Progenitor cell of endocrine pancreas (in vitro differentiated cells): ENCODE measurements at places on chromosomes 11 and 22.
A peak's percentile ranks its signal among the peaks of the same experiment; 100 is the strongest.

DNA sequence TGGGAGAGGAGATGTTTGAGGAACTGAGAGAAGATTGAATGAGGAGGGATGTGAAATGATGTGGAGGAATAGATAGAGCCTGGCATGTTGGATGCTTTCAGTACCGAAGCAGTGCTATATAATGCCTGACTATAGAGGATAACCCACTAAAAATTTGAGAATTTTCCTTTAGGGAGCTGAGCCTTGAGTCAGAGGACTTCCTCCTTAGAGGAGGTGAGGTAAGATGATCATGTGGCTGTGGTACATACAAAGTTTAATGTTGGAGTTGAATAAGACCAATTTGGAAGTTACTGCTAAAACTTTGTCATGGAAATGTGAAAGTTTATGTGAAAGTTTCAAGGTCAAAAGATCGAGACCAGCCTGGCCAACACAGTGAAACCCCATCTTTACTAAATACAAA is 66.9 kb downstream of the YAP1 start:
- peaks cover 6% of the 10 kb centered on the region for H3K4me1 ChIP-seq
- H3K4me3 ChIP-seq: no peak overlapping the region
- peaks cover 52% of the 10 kb centered on the region for H3K36me3 ChIP-seq

- H3K27me3 ChIP-seq: no peaks in the 10 kb centered on the region
- peaks cover 17% of the 10 kb centered on the region for H3K36me3 ChIP-seq
- H3K4me3 ChIP-seq: no peak overlapping the region
- H3K27ac ChIP-seq: peak overlapping the region; percentile 22
- no peak for DNase-seq
- H3K4me1 ChIP-seq: peaks cover 4% of the 10 kb centered on the region
These were observed 25.2 kb downstream of the EXPH5 start for GRCh38 chr11:108568195-108568858.

- peaks cover 61% of the 10 kb centered on the region for H3K27me3 ChIP-seq
- no peak overlapping the region for H3K27ac ChIP-seq
These were observed 11.9 kb upstream of the WT1 start for GRCh38 chr11:32447252-32447651.

- no peak for DNase-seq
- peaks cover 15% of the 10 kb centered on the region for H3K4me1 ChIP-seq
- no peak overlapping the region for H3K4me3 ChIP-seq
- no peak overlapping the region for H3K27ac ChIP-seq
- H3K36me3 ChIP-seq: peaks cover 36% of the 10 kb centered on the region
- H3K27me3 ChIP-seq: no peaks in the 10 kb centered on the region
These were observed 2.4 kb downstream of the TRIM44 start for GRCh38 chr11:35664977-35665441.

GRCh38 chr22:39290724-39291161 is 28.7 kb downstream of the RPL3 start:
- H3K27me3 ChIP-seq: no peaks in the 10 kb centered on the region
- no peak for DNase-seq
- no peak overlapping the region for H3K4me3 ChIP-seq
- H3K4me1 ChIP-seq: peaks cover 21% of the 10 kb centered on the region

DNA sequence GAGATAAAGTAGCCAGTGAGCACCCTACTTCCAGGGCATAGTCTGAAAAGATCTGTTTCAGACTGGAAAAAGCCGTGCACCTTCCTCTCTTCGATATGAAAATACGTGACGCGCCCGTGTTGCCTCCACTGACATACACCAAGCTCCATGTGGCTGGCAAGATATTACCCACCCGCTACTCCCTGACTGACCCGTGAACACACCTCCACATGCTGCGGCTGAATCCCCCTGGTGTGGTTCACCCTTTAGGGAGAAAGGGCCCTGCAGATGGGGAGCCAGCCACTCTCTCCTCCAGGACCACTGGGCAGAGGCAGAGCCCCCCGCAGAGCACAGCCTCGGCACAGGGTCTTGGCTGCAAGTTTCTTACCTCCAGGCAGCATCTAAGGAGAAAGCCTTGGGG is 245.0 kb downstream of the BRD1 start:
- H3K27me3 ChIP-seq: peaks cover 9% of the 10 kb centered on the region
- H3K36me3 ChIP-seq: no peaks in the 10 kb centered on the region
- H3K27ac ChIP-seq: no peak overlapping the region
- no peaks in the 10 kb centered on the region for H3K4me1 ChIP-seq
- no peak for DNase-seq
- no peak overlapping the region for H3K4me3 ChIP-seq

DNA sequence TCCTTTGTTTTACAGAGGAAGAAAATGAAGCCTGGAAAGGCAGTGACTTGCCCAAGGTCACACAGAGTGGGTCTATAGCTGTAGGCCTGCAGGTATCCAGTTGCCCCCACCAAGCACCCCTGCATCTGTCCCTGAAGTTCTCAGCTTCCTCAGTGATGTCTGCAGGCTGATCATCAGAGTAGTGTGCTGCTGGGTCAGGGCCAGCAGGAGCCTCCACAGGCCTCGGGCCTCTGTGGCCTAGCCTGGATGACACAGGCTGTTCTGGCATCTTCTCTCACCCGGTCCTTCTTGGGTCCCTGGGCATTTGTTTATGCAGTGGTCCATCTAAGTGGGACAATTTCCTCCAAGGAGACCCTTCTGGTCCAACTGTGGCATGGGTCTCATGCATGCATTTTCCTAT is 74.8 kb upstream of the E2F8 start:
- no peak for DNase-seq
- H3K4me3 ChIP-seq: no peak overlapping the region
- H3K27ac ChIP-seq: no peak overlapping the region
- no peaks in the 10 kb centered on the region for H3K4me1 ChIP-seq
- H3K36me3 ChIP-seq: no peaks in the 10 kb centered on the region

DNA sequence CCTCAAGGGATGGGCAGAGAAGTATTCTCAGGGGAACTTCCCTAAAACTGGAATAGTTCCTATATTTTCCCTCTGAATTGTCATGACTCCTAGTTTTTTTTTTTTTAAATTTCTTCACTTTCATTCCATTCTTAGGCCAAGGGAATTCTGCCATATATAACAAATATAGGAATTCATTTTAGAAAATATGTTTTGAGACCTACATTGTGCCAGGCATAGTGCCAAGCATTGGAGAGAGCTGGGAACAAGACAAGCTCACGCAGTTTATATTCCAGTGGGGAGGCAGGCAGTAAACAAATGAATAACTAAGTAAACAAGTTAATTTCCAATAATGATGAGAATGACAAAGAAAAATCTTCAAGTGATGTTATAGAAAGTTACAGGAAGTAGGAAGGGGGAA is 2.6 kb upstream of the NPTXR start:
- H3K27ac ChIP-seq: no peak overlapping the region
- no peak overlapping the region for H3K4me3 ChIP-seq
- H3K36me3 ChIP-seq: no peaks in the 10 kb centered on the region
- DNase-seq: no peak

DNA sequence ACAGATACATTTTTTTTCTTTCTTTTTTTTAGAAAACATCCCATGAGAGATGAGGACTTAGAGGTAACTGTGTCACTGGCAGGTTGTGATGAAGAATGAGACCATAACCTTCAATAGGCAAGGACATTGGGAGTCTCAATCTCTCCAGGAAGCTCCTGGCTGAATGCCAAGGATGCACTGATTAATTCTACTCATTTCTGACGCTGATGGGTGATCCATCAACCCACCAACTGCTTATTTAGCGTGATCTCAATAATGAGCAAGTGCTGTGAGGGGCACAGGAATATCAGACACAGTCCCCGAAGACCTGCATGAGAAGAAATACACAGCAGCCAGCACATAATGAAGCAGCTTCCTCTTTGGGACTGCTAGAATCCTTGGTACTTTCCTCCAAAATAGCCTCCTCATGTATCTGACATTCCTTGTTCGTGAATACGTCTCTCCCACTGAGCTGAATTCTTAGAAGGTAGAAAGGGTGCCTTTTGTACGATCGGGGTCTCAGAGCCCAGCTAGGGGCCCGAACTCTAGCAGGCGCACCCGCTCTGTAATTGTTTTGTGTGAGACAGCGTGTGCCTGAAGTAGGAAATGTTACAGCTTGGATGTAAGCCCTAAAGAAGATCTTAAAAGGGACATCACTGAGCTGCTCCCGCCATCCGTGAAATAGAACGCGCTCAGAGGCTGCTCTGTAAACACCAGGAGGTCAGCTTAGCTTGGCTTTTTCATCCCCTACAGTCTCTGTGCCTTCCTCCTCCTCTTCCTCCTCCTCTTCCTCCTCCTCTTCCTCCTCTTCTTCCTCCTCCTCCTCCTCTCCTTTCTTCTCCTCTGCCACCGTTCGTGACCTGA is 7.2 kb downstream of the CLMP start:
- peaks cover 41% of the 10 kb centered on the region for H3K27me3 ChIP-seq
- no peaks in the 10 kb centered on the region for H3K36me3 ChIP-seq
- no peak overlapping the region for H3K27ac ChIP-seq
- no peak for DNase-seq

DNA sequence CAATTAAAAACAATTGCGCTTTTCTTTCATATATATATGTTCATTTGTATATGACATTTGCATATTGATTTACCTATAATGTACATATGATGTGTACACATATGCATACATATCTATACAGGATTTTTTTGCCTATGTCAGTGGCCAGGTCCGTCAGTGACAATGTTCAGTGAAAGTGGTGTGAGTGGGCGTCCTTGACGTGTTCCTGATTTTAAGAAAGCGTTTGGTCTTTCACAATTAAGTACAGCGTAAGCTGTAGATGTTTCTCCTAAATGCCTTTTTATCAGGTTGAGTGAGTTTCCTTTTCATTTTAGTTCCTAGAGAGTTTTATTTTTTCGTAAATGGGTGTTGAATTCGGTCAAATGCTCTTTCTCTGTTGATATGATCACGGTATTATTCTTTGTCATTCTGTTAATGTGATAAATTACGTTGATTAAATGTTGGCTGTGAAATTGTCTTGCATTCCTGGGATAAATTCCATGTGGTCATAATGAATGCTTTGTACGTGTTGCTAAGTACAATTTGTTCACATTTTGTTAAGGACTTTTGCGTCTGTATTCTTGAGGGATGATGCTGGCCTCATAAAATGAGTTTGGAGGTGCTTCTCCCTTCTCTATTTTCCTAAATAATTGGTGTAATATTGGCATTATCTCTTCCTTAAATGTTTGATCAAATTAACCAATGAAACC is 10.6 kb upstream of the GNB1L start:
- DNase-seq: no peak
- no peak overlapping the region for H3K27ac ChIP-seq
- H3K36me3 ChIP-seq: no peaks in the 10 kb centered on the region
- H3K27me3 ChIP-seq: no peaks in the 10 kb centered on the region

DNA sequence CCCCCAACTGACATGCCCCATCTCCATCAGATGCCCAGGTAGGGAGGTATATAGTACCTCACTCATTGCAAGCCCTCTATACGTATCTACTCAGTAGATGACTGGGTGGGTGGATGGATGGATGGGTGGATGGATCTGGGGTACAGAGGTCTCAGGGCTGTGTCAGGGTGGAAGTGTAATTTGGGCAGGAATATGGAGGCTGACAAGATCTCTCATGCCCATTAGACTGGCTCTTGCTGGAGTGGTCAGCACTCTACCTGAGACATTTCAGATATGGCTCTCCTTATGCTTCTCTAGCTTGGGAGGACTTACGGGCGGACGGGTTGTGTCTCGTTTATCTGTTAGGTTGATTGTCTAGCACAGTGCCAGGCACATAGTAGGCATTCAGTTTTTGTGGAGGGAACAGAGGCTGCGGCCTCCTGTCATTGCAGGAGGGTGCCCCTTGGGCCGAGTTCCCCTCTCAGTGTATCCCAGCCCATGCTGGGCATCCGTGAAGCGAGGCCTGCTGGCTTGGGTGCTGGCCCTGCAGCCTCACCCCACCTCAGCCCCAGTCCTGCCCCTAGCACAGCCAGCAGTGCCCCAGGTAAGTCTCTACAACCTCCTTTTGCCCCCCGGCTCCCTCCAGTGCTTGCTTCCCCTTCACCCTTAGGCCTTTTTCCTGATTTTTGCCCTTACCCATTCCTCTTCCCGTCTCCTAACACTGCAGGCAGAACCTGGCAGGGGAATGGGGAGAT is 13.7 kb downstream of the ROBO3 start:
- peaks cover 9% of the 10 kb centered on the region for H3K4me1 ChIP-seq
- no peak overlapping the region for H3K4me3 ChIP-seq
- peaks cover 51% of the 10 kb centered on the region for H3K27me3 ChIP-seq
- no peaks in the 10 kb centered on the region for H3K36me3 ChIP-seq

DNA sequence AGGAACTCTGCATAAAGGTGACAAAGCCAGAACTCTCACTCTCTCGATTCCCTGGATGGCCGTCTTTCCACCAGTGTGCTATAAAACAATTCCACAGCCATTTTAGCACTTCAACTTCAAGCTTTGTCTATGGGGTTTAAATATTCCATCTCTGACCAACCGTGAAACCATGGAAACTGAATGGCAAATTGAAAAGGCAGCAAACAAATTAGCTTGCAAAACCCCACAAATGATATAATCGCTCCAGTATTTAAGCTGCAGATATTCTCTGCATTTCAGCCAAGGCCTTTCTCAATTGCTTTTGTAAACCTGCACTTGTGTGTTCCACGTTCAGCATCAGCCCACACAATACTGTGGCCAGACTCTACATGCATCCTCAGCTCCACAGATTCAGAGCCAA is 131.7 kb upstream of the ISX start:
- H3K4me1 ChIP-seq: no peaks in the 10 kb centered on the region
- H3K27me3 ChIP-seq: peaks cover 18% of the 10 kb centered on the region
- H3K27ac ChIP-seq: no peak overlapping the region

GRCh38 chr11:1893581-1894359 is 2.1 kb upstream of the PRR33 start:
- no peak overlapping the region for H3K27ac ChIP-seq
- peaks cover 6% of the 10 kb centered on the region for H3K4me1 ChIP-seq
- H3K27me3 ChIP-seq: peaks cover 19% of the 10 kb centered on the region
- no peak overlapping the region for H3K4me3 ChIP-seq

- peaks cover 19% of the 10 kb centered on the region for H3K27me3 ChIP-seq
- DNase-seq: no peak
- H3K27ac ChIP-seq: no peak overlapping the region
- H3K36me3 ChIP-seq: no peaks in the 10 kb centered on the region
- peaks cover 44% of the 10 kb centered on the region for H3K4me1 ChIP-seq
These were observed 25.9 kb downstream of the PIWIL4 start for GRCh38 chr11:94593030-94593429.

- H3K27ac ChIP-seq: no peak overlapping the region
- no peak overlapping the region for H3K4me3 ChIP-seq
- DNase-seq: no peak
- H3K27me3 ChIP-seq: no peaks in the 10 kb centered on the region
- H3K4me1 ChIP-seq: no peaks in the 10 kb centered on the region
These were observed 53.2 kb downstream of the IRAG1 start for GRCh38 chr11:10640308-10640707.

DNA sequence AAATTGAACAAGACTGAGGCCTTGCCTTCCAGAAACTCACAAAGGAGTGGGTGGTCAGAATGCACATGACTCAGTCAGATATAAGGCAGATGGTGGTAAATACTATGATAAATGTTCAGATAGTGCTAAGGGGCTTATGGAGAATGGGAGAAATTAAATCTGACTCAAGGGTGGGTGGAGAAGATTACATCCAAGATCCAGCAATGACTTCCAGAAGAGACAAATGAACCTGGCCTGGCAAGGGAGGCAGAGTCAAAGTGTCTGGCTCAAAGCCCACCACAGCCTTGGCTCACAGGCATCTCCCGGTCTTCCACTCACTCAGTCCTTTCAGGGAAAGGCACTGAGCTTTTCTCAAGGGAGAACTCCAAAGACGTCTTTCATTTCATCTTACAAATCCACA is 6.1 kb upstream of the ZBTB16 start:
- DNase-seq: no peak
- peaks cover 30% of the 10 kb centered on the region for H3K27me3 ChIP-seq
- peaks cover 30% of the 10 kb centered on the region for H3K4me1 ChIP-seq
- H3K36me3 ChIP-seq: no peaks in the 10 kb centered on the region

- no peak for DNase-seq
- peaks cover 16% of the 10 kb centered on the region for H3K4me1 ChIP-seq
- H3K27me3 ChIP-seq: no peaks in the 10 kb centered on the region
These were observed 35.3 kb downstream of the KREMEN1 start for GRCh38 chr22:29108137-29108536.

- peaks cover 10% of the 10 kb centered on the region for H3K4me1 ChIP-seq
- no peak for DNase-seq
- no peak overlapping the region for H3K4me3 ChIP-seq
- peaks cover 12% of the 10 kb centered on the region for H3K27me3 ChIP-seq
These were observed 9.9 kb upstream of the EIF4G2 start for GRCh38 chr11:10818594-10818993.
